NT2/D1 (cell line): ENCODE measurements at places on chromosomes 5 and 9.

GRCh38 chr5:448766-449090 is 5.8 kb downstream of the EXOC3 start:
- DNase-seq: no peak

DNA sequence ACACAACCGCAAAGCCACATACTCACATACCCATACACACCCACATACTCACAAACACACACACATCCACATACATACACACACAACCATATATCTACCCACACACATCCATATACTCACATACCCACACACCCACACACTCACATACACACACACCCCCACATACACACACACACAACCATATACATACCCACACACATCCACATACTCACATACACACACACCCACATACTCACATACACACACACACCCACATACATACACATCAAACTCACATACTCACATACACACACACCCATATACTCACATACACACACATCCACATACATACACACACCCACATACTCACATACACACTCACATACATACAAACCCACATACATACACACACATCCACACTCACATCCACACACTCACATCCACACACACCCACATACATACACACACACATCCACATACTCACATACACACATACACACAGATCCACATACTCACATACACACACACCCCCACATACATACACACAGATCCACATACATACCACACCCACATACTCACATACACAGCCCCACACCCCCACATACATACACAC is 220.0 kb downstream of the ADAMTS12 start:
- DNase-seq: no peak

GRCh38 chr5:32837211-32837610 is 126.1 kb downstream of the NPR3 start:
- DNase-seq: no peak

GRCh38 chr5:61658592-61659008 is 326.5 kb downstream of the ZSWIM6 start:
- peak; percentile 68 for DNase-seq

GRCh38 chr5:174563899-174564298 is 160.5 kb upstream of the MSX2 start:
- DNase-seq: no peak

- peak; percentile 28 for DNase-seq
Observed at GRCh38 chr9:72333709-72334108, 31.3 kb downstream of the ZFAND5 start.

DNA sequence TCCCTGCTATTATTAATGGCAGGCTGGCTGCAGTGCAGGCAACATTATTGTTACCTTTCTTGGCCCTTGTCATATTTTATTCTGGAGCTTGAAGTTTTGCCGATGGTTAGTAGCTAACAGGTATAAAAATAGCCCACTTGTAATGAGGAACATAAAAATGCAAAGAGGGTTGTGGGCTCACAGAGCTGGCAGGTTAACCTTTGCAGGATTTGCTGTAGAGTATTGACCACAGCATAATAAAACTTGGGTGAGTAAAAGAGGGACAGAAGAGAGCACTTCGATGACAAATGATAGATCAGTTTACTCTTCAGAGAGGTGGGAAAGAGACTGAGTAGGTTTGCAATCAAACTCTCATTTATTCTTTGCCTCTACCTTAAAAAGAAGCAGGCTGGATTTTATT is 49.7 kb upstream of the SGCD start:
- no peak for DNase-seq

DNA sequence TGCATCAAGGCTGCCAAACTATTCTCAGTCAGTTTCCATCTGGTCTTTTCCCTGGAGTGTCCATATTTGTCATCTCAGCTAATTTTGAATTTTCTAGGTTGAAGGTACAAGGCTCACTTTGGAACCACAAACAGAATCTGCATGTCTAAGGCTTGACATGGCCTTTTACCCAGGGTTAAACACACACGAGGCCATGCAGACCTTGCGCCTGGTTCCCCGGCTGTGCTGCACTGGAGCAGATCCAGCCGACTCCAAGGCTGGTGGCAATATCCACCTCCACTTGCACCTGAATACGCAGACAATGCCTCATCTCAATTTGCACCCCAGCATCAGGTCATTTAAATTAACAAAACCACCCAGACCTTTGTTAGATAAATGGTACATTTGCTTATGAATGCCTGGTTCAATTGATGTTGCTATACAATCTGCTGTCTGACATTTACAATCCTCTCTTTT is 276.2 kb downstream of the HSPA4 start:
- DNase-seq: peak; percentile 57

- DNase-seq: no peak
Observed at GRCh38 chr9:93576258-93577077, at the start of gene PHF2. TSS of gene PHF2 (plus strand) at chr9:93576584. CDS start at chr9:93576774, 190 bp downstream.

DNA sequence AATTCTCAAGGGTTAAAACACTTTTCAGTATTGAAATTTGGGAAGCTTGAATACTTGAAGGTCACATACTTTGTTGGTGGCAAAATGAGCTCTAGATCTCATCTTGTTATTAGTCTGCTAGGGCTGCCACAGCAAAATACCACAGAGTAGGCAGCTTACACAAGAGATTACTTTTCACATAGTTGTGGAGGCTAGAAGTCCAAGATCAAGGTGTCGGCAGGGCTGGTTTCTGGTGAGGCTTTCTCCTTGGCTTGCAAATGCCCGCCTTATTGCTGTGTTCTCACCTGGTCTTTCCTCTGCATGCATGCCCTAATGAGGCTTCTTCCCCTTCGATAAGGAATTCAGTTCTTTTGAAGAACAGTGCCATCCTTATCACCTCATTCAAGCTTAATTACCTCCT is 270.8 kb upstream of the ANKRD55 start:
- no peak for DNase-seq

DNA sequence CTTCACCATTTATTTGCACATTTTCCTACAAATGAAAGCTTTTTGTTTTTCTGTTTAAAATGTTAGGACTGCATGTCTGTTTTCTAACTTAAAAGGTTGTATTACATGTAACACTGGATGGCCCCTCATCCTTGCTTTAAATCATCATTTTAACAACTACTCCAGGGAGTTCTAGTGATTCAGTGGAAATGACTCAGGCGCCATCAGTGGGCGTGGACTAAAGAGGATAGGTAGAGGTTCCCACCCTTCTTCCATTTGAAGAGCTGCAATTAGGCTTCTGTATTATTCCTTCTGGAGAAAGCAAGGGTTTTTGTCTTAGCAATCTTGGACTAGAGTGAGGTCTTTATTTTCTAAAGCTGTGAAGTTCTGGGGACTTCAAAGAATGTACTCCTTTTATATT is 213.7 kb downstream of the TMEM38B start:
- DNase-seq: no peak

- DNase-seq: no peak
Observed at GRCh38 chr9:131946180-131946579, 133.5 kb downstream of the MED27 start.

GRCh38 chr5:122933956-122934355 is 88.5 kb downstream of the SNX24 start:
- no peak for DNase-seq

- DNase-seq: no peak
Observed at GRCh38 chr5:14497311-14497710, 84.3 kb upstream of the OTULINL start.

DNA sequence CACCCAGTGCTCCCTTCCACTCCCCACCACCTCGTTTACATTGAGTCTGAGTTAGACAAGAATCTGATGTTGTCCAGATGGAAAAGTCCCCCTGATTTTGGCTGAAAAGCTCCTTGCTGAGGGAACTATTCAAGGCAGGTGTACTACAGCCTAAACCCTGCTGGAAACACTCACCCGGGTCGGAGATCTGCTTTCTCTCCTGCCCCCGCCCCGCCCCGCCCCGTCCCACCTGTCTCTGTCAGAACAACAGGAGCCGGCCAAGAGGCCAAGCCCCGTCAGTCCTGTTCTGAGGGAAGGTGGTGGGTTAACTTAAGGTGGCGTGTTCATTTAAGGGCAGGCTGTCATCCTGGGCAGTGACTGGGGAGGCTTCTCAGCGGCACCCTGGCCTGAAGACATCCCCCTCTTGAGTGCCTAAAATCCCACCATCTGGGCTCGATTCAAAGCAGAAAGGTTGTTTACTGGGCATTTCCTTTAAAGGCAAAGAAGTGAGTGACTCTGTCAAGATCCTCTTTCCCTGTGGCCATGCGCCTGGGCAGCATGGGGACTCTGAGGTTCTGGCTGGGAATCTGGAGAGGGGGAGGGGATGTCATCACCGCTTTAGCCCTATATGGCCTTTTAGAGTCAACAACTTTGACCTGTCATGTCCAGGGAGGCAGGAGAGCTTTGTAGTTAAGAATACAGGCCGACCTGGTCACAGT is 71.1 kb upstream of the NEURL1B start:
- no peak for DNase-seq

DNA sequence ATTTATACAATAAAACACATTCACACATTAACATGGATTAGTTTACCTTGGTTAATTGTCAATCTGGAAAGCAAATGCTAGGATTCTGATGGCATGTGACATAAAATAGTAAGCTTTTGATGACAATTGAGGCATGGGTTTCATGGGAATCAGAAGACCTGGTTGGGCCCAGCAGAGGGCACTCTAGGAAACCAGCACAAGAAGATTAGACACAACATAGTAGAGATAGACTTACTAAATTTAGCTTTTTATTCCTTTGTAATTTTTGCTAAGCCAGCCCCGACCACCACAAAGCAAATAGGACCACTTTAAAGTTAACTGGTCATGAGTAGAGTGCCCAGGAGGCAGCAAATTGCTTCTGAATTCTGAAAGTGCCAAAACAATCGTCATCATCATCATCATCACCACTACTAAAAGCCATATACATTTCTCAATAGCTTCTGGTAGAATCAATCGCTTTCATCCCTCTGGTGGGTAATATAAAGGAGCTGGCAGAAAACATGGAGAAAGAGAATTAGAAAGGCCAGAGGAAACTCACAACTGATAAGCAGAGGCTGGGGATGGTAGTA is 163.2 kb downstream of the ARRDC3 start:
- DNase-seq: no peak

- DNase-seq: no peak
Observed at GRCh38 chr5:100899675-100900074, 3.4 kb downstream of the ST8SIA4 start.

- no peak for DNase-seq
Observed at GRCh38 chr9:15268782-15269181, 38.2 kb downstream of the TTC39B start.

DNA sequence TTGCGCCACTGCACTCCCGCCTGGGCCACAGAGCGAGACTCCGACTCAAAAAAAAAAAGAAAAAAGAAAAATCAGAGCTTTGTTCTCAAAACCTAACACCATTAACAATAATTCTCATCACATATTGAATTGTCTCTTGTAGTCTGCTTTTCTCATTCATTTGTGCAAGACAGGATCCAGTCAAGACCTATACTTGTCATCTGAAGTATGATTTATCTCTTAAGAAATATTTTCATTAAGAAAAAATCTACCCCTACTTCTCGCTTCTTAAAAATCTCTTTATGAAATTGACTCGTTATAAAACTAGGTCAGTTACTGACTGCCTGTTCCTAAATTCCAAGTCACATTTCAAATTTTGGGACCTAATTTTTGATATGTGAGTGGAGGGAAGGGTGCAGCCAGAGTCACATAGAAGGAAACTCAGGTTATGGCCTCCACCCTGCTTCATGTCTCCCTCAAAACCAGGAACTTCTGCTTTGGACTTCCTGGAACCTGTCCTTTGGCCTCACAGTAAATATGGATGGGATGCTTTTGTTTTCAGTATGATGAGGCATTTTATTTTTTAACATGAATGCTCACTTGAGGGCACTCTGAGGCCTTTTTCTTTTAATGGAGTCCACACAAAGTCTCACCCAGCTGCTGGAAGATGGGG is 18.9 kb downstream of the ZNF169 start:
- no peak for DNase-seq

- DNase-seq: no peak
Observed at GRCh38 chr5:54292866-54293265, 17.5 kb downstream of the ARL15 start.

DNA sequence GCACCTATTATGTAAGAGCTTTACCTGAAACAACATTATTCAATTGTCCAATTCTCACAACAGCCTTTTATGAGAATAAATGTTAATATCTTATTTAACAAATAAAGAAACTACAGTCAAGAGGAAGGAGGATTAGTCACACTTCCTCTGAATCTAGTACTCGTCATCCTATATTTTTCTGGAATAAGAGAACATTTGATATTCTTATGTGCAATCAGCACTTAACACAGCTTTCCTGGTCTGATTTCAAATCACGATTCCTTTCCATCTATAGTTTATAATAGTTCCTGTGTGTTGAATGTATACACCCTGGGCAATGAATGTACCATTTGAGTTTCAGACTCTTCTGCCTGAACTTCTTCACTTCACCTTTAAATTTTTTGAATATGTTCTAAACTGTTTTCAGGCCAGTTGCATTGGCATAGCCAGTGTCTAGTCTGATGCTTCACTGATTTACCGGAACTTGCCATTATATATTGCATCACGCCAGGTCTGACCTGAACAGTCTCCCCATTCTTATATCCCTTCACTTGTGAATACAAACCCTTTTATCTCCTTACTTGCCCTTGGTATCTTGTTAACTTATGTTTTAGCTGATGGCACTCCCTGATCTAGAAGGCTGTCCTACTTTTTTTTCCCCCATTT is 698.3 kb downstream of the MAT2B start:
- no peak for DNase-seq

DNA sequence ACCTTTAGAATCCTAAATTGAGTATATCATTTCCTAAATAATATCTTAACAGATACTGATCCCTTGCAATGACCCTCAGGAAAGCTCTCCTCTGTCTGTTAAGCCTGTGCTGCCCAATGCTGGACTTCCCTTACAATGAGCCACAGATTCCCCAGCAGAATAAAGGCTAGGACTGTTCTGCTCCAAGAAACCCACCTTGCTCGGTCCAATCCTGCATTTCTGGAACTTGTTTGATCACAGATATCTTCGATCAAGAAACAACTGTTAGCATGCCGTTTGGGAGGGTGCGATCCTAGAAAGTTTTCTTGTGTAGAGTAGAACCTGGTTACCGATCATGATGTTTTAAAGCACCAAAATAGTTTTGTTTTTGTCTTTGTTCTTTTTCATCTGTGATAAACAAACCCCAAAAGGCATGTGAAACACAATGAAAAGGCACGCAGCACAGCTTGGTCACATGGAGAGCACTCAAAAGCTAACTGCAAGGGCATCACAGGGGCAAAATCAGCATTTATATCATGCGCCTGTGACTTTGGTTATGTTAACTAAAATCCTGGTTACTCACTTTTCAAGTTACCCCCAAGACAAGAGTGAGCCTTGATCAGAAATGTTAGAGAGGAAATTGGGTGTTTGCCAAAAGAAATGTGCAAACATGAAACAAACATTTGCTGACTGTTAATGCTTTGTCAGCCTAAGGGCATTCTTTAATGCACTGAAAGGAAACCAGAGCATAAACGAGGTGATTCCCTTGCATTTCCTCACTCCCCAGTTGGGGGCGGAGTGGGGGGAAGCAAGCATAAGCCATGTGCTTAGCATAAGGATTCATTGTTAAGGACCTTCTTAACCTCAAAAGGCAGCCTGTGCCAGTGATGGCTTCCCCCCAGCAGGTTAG is 61.9 kb upstream of the ADAMTS16 start:
- DNase-seq: peak; percentile 42

- no peak for DNase-seq
Observed at GRCh38 chr5:159525117-159525516, 194.8 kb upstream of the IL12B start.
